ENCODE measurements at places on chromosomes 7 and 10. TPM values are rescaled to one million over a fixed set of nuclear protein-coding genes. Genes with fewer than 3 reads are reported as not detected.
A peak's percentile ranks its signal among the peaks of the same experiment; 100 is the strongest.

DNA sequence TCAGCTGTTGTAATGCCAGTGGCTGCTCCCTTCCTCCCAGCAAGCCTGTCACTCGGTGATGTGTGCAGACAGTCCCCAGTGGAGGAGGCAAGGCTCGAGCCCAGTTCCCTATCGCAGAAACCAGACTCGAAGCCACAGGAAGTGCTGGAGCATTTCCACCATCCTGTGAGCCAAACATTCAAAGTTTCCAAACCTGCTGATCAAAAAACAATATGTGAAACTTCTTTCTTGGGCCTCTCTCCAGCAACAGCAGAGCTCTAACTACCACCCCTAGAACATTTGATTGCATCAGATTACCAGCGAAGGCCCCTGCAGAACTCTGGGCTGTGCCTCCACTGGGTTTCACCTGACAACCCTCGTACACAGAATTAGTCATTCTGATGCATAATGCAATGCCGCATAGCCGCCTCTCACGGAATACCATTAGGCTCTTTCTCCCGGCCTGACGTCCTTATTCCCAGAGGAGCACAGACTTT, 94.0 kb downstream of the ELMO1 start:
- DNase-seq: peak; percentile 80

The SH2D4B gene
- 0.28 TPM for total RNA-seq

DNA sequence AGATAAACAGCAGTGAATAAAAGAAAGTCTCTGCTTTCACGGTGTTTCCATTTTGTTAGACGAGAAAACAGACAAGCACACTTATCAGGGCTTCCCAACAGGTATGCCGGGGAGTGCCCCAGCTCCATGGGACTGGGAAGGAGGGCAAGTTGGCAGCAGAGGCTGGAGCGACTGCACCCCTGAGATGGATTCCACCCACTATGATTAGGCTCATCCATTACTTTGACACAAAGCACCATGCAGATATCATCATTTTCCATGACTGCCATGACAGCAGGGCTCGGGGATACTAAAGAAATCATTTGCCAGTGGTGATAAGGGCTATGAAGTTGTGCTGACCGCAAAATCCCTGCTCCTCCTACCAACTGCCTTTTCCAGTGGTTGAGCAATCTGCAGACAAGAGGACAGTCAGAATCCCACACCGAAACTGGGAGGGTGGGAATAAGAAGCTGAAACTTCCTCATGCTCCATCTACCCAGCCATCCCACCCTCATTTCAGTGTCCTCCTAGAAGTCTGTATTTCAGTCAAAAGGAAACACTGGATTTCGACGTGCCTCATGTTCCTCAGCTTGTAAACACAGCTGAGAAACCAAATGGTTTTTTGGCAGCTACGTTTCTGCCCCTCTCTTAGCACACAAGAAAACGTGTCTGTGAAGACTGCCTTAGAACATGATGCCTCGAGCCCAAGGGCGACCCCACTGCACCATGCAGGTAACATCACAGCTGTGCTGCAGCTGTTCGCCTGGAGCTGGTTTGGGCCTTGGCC, 15.5 kb downstream of the CREB3L2 start:
- peak; percentile 74 for DNase-seq

DNA sequence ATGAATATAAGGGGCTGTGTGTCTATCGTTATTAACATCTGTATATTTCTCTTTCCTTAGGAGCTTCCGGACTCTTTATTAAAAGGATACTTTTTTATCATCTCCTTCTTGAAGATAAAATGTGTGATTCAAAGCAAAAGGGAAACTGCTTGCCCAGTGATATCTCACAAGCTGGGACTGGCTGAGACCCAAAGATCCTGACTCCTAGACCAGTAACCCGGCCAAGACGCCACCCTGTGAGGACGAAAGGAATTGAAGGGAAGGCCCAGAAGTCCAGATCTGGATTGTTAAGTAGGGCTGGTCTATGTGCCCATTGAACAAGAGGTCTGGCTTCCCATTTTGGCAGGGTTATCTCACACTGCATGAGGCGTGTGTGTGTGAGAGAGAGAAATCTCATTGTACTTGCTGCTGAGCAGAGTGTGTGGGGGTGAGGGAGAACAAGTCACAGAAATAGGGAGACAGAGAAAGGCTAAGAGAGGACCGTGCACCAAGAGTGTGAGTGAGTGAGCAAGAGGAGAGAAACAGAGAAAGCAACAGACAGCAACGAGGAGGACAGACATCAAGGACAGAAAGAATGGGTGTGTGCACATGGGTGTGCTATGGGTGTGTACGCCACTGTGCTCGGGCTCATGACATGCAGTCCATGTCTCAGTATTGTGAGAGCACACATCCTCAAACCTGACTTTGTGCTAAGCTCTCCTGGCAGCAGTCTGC, 75.4 kb downstream of the PLXNA4 start:
- DNase-seq: peak; percentile 62

- DNase-seq: no peak
These were observed 202.7 kb downstream of the TAX1BP1 start for GRCh38 chr7:27942711-27943110.

DNA sequence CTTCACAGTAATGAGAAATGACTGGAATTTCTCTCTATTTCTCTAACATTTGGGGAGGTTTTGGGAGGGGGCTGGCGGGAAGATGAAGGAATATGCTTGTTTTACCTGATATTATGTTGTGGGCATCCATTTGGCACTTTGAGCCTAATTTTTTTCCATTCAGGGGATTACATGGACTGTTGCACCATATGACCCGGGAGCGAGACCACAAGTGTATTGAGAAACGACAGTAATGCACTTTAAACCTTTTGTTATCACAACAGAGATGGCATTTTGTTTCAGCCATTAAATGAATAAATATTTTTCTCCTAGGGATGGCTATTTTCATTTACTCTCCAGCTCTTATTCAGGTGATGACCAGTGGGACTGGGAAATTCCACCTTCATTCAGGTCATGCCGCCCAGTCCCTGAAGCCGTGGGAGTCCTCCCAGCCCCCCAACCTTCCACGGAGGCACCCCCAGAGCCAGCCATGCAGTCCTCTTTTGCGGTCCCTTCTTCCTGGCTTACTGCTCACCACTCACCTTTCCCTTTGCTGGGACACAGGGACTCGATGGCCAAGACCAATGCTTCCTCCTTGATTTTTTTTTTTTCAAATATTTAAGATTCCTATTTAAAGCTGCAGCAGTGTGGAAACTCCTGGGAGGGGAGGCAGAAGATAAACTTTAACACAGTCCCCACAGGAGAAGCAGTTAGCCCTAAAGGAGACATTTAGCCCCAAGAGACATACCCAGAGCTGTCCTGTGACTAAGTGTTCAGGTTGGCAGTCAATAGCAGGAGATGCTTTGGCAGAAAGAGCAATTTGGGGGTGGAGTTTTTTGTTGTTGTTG, 190.9 kb upstream of the YAE1 start:
- DNase-seq: no peak

The RARRES2 gene
- total RNA-seq: 123 TPM
